ENCODE measurements at places on chromosomes 2 and 18.
A peak's percentile ranks its signal among the peaks of the same experiment; 100 is the strongest.

DNA sequence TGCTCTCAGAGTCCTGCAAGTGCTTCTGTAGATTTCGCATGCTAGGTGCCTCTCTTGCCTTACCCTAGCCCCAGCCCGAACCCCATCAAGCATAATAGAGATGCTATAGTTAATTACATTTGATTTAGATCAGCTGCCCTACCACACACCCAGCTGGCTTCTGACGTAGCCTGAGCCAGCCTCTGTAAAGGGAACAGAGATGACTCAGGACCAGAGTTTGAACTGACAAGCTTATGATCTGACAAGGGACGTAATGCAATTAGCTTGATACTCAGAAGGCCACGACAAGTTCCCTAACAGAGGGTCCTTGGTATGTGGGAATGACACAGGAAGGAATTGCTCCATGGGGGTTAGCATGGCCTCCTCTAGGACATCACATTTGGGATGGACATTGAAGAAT, 126.6 kb downstream of the LRATD1 start:
- DNase-seq = no peak

DNA sequence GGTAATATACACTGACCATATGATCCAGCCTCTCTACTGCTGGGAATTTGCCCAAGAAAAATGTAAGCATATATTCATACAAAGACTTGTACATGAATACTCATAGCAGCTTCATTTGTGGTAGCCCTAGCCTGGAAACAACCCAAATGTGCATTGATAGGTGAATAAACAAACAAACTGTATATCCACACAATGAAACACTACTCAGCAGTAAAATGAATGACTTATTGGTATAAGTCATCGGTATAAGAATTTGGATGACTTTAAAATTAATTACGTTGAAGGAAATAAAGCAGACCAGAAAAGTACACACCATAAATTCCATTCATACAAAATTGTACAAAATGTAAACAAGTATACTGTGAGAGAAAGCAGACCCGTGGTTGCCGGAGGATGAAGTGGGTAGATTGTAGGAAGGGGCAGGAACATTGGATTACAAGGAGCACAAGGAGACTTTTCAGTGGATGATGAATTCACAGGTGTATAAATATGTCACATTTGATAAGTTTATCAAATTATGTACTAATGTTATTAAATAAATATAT, 376.7 kb downstream of the TDRD15 start:
- DNase-seq = no peak

- DNase-seq = no peak
Measured at GRCh38 chr2:63066838-63067237, 16.2 kb downstream of the OTX1 start.

GRCh38 chr18:649341-649740, 8.1 kb upstream of the TYMS start:
- DNase-seq = no peak

GRCh38 chr18:47050468-47050867, 15.0 kb upstream of the ELOA2 start:
- DNase-seq = peak; percentile 68

GRCh38 chr2:32783469-32783868, 155.6 kb downstream of the TTC27 start:
- no peak for DNase-seq

All from cardiac muscle cell (in vitro differentiated cells and primary cell).